ENCODE measurements at places on chromosomes 13 and 19.

- no peak for DNase-seq
Measured at GRCh38 chr19:50909240-50910070, 1.7 kb downstream of the KLK4 start.

- DNase-seq: no peak
Measured at GRCh38 chr19:45409557-45409920, 3.1 kb downstream of the POLR1G start.

DNA sequence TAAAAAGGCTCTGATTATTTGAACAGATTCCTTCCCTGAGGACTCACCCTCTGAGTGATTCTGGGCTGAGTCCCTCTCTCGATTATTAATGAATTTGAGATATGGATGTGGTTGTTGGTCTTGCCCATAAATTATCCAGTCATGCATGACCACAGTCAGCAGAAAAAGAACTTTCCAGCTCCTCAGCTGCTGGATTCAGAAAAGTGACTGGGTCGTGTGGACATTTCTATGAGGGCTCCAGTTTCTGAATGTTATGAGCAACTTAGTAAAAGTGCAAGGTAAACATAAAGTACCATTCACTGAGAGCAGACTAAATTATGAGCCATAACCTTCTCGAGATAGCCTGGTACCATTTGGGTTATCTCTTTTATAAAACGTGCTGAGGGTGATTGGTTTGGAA, 100.1 kb upstream of the CLDN10 start:
- DNase-seq: no peak

- DNase-seq: peak; percentile 89
Measured at GRCh38 chr13:40770934-40771618, at the start of gene MRPS31. Gene MRPS31, minus strand, starts transcription at chr13:40771190. Its CDS starts 54 bp downstream, at chr13:40771136.

- no peak for DNase-seq
Measured at GRCh38 chr13:110759710-110760109, 46.2 kb downstream of the ING1 start.

DNA sequence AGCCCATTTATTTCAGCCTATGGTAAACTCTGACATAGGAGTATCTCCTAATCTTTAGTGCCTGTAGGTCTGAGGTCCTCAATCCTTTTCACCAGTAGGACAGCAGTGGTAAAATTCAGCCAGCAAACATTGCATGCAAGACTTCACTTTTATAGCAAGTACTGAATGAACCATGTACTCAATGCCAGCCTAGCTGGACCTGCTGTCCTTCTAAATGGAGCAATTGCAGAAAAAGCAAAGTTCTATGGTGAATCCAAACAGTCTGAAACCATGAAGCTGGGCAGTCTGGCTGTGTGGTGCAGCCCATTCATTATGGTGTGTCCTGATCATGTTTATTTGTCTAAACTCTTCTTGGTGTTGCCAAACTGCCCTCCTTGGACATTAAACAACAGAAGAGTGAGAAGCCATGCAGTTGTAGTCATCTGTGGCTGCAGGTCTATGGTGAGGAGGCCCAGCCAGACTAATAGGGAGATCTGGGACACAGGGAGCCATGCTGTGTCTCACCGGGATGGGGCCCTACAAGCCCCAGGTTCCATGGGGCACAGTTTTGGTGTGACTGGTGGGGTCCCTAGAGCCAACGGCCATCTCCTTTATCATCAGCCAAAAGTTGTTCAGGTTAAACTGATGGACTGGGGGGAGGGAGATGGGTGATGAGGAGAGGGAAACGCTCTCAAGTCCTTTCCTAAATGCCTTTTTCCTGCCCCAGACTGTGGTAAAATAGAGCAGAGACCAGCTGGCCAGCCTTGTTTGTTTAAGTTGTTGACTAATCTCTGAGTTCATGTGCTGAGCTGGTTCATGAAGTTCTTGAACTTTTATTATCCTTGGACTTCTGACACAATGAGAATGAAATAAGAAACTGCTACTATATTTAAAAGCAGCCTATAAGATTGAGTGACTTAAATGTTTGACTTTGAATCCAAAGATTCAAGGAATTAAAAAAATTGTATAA, 20.6 kb upstream of the TNFSF11 start:
- no peak for DNase-seq

DNA sequence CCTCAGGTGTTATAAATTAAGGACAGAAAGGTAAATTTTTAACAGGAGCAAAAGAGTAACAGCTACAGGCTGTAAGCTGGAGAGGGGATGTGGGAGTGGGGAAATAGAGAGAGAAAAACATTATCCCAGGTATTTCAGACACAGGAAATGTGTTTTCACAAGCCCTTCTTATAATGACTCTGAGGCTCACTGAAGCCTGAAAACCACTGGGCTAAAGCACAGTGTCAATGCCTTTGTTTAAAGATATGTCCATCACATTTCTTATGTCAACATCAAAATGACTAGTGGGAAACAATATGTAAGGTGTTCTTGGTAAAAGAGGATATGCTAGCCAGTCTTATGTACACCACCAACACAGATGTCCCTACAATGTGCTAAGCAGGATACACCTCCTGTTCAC, 365.9 kb downstream of the FGF14 start:
- no peak for DNase-seq

DNA sequence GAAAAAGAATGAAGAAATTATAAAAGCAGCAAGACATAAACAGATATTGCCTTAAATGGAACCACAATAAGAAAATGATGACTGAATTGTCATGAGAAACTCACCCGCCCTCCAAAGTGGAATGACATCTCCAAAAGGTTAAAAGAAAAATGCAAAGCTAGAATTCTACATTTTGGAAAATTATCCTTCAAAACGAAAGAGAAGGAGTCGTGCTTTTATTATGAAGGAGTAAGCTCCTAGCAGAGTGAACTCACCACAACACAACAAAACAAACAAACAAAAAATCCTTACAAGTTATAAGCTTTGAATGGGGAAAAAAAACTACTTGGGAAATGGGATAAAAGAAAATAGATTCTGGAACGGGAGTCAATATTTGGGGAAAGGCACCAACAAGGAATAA, 6.7 kb downstream of the SIGLEC14 start:
- DNase-seq: no peak

GRCh38 chr19:1840541-1841115, 7.7 kb downstream of the REXO1 start:
- no peak for DNase-seq
